Daoy (cell line): ENCODE measurements at places on chromosomes 3 and 15. TPM values are rescaled to one million over a fixed set of nuclear protein-coding genes. Genes with fewer than 3 reads are reported as not detected.

Gene DGKG
- total RNA-seq: 12.7 and 20.5 TPM in 2 replicates

- DNase-seq: no peak
Measured at GRCh38 chr3:125591116-125591760, 4.1 kb downstream of the OSBPL11 start.

Gene USF3
- 6.3 and 7.7 TPM in 2 replicates for total RNA-seq

Gene HMCES
- 30.0 and 35.8 TPM in 2 replicates for total RNA-seq
